ENCODE measurements at places on chromosomes 12 and 14. TPM values are rescaled to one million over a fixed set of nuclear protein-coding genes. Genes with fewer than 3 reads are reported as not detected.

The PIANP gene
- not detected for total RNA-seq

The PRKAB1 gene
- 23.5 TPM for total RNA-seq

- DNase-seq, result no peak
Measured at GRCh38 chr14:80477388-80478160, 266.3 kb upstream of the DIO2 start.

DNA sequence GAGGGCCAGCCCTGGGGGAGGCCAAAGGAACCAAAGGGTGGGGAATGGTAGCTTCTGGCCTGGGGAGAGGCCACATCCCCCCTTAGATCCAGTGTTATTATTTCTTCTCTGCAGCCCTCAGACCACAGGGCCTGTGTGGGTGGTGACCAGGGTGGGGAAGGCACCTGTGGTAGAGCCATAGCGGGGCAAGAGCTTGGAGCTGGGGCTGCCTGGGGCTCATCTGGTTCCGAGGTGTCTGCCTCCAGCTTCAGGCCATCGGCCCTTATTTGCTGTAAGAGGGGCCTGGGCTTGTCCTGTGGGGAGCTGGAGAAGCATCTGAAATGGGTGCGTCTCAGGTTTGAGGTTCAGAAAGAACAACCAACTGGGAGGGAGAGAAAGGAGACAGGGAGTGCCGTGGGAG is 2.1 kb upstream of the B3GNT4 start:
- DNase-seq, result no peak

DNA sequence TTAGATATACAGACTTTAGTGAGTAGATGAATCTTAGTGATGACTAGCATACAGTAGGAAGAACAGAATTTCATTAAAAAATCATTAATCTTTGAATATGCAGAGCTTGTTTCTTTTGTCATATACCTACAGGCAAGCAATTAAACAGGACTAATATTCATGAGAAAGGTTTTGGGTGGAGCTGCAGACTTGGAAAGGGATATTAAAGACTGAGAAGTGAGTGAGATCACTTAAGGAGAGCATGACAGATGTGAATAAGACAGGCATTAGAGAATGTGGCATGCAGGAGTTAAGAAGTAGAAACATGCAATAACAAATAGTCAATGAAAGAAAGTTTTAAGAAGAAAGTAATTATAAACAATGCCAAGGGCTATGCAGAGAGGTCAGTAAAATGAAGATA is 187.7 kb downstream of the TMTC3 start:
- no peak for DNase-seq

DNA sequence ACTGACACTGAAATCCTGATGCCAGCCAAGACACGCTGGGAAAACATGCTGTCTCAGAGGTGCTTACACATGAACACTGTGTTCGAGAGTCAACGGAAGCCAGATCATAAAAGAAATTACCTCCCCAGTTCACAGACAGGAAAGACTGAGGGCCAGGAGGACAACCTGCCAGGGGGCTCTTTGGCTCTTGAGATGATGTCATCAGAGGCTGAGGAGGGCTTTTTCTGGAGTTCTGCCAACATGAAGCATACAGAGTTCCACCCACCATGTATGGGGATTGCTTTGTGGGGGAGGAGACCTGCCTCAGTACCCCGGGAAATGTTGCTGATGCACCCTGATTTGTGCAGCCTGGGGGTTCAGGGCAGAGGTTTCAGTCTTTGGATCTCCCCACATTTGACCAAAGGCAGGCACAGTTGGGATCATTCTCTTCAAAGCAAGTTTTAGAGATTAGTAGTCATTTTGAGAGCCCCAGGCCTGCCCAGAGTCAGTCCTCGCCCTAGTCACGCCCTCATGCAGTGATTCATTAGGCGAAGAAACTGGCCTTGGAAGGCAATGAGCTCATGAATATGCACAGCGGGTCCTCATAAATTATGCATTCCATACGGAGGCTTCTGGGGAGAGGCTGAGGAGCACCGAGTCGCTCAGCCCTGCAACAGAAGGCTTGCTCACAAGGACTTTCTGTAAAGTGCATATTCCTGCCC is 34.9 kb upstream of the EML1 start:
- DNase-seq, result no peak

- DNase-seq, result no peak
Measured at GRCh38 chr12:78275886-78276285, 445.2 kb downstream of the NAV3 start.

Data from natural killer cell (primary cell).